Stimulated activated CD8-positive, alpha-beta memory T cell treated with anti-CD3 and anti-CD28 coated beads, Interleukin-15, amount 100 ng/mL, for 48 hours (primary cell): ENCODE measurements at places on chromosomes 16 and 17.

DNA sequence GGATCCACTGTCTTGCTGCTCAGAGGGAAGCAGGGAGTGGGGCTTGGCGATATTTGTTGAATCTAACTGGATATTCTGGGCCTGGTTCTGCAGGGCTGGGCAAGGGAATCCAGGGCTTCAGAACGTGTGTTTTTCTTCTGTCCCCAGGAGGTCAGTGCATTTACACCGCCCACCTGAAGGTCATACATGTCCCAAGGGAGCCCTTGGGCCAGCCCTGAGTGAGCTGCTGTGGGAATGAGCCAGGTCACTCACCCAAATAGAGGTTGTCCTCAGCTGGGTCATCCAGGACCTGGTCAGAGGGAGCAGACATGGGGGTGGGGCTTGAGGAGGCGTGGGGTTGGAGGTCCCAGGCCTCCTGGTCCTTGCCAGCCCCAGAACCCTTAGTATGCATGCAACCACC, 10.6 kb downstream of the CAMKK1 start:
- no peak for DNase-seq

- DNase-seq = no peak
Observed at GRCh38 chr16:67413978-67414911, 2.0 kb downstream of the ZDHHC1 start.

DNA sequence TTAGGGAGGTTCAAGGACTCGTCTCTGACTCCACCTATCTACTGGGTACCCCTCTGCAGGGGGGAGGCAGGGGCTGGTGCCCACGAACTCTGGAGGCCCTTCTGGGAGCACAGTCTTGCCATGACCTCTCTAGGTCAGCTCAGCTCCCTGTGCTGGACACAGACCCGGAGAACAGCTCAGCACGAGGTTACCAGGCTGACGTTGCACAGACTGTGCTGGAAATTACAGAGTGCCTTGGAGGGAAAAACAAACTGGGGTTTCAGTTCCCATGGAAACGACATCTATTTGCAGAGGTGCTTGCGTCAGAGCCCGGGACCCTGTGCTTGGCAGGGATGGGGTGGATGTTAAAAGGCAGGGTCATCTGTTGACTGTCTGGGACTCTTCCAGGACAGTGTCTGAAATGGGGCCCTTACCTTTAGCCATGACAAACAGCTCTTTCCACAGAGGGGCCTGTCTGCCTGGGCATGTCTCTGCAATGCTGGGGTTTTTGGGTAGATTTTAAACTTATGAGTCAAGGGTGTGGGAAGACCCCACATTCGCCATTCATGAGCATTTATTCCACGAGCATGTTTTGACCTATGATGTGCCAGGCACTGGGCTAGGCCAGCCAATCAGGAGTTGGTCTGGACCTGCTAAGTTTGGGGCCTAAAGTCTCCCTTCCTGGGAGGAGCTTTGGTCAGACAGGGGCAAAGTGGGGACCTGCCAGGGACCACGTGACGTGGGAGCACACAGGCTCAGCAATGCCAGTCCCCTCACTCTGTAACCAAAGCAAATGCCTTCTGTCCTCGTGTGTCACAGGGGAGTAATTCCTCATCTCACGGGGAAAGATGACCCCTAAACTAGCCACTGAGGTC, 22.5 kb downstream of the CCR7 start:
- DNase-seq = peak; percentile 76

DNA sequence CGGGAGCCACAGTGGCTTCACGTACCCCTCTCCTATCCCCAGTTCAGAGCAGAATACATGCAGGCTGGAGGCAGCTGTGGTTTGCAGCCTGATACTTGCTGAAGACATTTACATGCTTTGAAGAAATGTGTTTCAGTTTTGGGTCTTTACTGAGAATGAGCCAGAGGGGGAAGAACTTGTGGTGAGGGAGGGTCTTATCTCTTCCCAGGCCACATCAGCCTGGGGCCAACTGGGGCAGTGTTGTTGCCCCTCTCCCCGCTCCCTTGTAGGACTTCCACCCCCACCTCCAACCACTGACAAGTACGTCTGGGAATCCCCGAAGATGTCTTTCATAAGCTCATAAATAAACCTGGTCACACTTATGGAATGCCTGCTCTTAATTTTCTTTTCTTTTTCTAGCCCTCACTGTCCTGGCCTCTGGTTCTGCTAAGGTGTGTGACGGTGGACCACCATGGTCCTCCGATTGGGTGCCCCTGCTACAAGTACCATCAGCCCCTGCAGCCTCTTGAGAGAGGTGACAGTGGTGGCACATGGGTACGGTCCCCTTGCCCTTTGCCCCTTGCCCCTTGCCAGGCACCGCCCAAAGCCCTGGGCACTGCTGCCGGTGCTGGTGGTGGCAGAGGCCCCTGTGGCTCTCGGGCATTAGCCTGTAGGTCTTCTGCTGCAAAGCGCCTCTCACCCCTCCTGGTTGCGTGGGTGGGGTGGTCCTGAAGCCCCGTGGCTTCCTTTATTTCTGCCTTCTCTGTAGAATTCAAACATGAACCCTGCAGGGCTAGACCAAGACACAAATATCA, 144.8 kb upstream of the RPH3AL start:
- no peak for DNase-seq

DNA sequence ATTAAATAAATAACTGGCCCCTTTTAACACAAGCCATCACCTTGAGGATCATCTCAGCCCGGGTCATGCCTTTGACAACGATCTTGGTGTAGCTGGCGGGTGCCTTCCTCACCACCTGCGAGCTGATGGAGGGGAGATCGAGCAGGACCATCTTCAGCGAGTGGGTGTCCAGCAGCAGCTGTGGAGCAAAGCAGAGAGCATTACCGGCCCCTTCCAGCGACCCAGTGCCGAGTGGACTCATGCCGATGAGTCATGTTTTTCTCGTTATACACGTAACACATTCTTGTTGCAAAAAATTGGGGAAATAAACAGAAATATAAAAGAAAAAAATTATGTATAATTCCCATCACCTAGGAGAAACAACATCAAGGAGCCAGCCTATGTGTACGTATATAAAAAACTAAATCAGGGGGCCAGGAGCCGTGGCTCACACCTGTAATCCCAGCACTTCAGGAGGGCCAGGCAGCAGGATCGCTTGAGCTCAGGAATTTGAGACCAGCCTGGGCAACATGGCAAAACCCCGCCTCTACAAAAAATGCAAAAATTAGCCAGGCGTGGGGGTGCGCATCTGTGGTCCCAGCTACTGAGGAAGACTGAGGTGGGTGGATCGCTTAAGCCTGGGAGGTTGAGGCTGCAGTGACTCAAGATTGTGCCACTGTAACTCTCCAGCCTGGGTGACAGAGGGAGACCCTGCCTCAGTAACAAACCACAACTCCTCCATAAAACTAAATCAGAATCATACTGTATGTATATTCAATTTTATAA, 169.1 kb upstream of the RPH3AL start:
- DNase-seq = no peak

DNA sequence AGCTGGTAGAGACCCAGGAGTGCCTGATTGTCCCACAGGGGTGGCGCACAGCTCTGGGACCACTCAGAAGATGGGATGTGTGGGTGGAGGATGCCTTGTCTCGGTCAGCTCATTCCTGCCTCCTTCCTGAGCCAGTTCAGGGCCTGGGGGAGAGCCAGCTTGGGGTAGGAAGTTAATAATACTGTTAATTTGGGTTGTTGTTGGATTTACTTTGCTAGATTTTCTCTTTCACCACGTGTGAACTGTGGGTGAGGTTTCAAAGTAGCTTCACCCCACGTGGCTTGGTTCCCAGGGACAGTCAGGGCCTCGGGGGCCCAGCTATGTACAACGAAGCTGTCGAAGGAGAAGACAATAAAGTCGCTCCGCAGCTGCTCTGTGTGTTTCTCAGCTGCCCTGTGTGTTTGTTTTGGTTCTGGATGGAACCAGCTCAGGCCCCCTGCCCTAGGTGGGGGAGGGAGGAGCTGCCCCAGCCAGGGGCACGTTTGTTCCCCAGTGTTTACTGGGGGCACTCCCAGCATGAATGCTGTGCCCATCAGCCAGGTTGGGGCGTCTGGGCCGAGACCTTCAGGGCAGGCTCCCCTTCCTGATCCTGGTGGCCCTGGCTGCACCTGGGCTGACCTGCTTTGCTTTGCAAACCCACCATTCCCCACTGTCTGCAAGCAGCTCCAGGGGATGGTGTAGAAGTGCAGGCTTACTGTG, 2.3 kb downstream of the NUDT16L1 start:
- DNase-seq = no peak

DNA sequence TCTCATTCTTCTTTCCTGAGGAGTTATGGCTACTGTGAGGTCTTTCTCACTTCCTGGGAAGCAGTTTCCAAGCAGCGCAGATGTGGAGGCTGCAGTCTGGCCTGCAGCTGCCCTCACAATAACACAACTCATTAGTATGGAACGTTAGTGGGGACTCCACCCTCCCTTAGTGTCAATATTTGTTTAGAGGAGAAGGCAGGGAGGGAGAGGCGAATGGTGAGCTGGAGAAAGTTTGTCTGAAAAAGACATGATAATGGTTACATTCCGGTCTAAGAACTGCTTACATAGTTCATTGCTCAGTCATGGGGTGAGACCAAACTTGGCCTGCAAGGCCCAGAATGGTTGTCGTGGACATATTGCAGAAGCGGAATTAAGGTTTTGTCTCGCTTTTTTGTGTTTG, 170.2 kb downstream of the HS3ST3B1 start:
- no peak for DNase-seq

DNA sequence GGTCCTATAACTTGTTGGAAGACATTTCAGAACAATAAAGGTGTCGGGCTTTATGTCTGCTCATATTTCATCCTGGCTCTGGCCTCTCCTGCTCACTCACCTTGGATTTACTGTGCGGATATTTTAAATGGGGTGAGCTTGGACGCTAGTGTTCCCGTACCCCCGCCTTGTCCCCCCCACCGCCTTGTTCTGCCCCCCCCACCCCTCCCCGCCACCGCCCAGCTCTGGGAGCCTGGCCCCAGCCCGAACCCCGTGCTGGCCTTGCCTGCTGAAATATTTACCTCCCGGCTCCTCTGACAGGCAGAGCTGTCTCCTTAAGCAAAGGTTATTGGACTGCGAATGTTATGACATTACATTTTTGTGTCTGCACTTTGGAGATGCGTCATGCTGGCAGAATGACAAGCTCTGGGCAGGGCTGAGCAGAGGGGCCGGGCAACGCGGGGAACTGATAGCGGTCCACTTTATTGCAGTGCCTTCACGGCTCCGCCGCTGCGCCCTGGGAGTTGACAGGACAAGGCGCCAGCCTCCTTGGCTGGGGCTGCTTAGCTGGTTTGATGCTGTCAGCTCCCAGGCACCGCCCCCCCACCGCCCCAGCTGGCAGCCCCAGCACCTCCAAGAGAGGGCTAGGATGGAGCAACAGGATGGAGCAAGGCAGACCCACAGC, 222.5 kb upstream of the GSE1 start:
- DNase-seq = no peak

- DNase-seq = no peak
Observed at GRCh38 chr16:1678500-1679098, 520 bp downstream of the JPT2 start.

DNA sequence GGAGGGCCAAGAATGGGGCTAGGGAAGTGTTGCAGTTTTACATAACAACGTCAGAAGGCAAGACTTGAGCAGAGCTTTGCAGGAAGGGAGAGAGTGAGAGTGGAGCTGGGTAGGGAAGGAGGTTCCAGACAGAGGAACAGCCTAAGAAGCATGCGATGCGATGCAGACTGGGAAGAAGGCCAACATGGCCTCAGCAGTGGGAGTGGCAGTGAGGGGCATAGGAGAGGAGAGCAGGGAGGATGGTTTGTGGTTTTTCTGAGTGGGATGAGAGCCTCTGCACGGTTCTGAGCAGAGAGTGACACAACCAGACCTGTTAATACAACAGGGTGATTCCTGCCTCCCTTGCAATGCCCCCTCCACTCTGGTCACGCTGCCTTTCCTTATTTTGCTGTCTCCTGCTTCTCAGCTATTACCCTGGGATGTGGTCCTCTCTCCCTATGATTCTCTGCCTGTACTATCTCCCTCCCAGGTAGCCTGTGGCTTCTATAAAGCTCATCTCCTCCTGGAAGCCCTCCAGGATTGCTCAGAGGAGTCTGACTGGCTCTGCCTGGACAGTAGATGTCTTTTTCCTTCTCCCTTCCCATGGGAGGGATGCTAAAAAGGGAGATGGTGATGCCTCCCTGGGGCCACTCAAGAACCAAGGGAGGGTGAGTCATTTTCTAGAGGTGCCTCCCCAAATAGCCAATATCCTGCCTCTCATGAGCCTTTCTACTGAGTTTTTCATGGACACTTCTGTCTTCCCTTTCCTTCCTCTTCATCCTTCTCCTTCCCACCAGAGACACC, 38.7 kb upstream of the NGFR start:
- no peak for DNase-seq

GRCh38 chr16:23952128-23952970, 116.6 kb downstream of the PRKCB start:
- DNase-seq = peak; percentile 49

DNA sequence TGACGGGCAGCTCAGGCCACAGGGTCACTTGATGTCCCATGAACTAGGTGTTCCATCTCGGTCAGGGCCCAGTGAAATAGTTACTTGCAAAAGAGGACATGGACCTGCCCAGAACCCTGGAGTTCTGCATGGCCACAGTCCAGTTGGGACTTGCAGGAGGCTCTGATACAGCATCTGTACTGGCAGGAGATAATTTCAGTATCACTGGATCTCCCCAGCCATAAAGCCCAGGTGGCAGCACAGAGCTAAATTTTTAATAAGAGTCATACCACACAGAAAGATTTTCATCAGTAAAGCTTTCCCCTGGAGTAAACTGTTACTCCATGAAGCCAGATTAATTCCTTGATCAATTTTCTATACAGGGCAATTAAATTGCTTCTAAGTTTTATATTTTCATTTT, 18.0 kb upstream of the SLC16A5 start:
- no peak for DNase-seq

- no peak for DNase-seq
Observed at GRCh38 chr17:57273490-57273889, 17.2 kb downstream of the MSI2 start.

GRCh38 chr17:71936977-71937376, 183.8 kb upstream of the SOX9 start:
- no peak for DNase-seq

- peak; percentile 73 for DNase-seq
Observed at GRCh38 chr16:83952940-83953795, at the start of gene OSGIN1. Gene OSGIN1 (plus strand): TSS chr16:83953240. CDS start chr16:83957672, 4,432 bp downstream.

GRCh38 chr17:6701719-6702118, 11.4 kb downstream of the SLC13A5 start:
- peak; percentile 33 for DNase-seq

DNA sequence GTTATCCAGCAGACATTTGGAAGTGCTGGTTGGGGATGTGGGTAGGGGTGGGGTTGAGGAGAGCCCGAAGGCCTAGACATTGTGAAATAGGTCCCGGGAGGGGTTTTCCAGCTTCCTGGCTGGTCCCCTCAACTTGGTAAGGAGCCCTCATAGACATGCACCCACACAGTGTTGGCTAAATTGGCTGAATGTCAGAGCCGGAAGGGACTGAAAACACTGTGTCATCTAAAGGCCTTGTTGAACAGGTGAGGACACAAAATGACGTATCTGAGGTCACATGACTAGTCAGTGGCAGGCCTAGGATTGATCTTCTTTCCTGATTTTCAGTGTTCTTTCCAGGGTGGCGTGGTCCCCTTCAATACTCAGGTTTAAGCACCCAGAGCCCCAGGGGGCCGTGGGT, 27.6 kb downstream of the ITGB3 start:
- DNase-seq = no peak
